Peyer's patch (tissue), 4 donors: ENCODE measurements at places on chromosomes 12 and 14.

- H3K27ac ChIP-seq = no peak overlapping the region
- no peak overlapping the region for H3K4me3 ChIP-seq
- DNase-seq = no peak
- H3K4me1 ChIP-seq = no peaks in the 10 kb centered on the region
Observed at GRCh38 chr12:40222247-40222646, 2.5 kb upstream of the LRRK2 start.

GRCh38 chr14:76591266-76591665 is 170.0 kb upstream of the VASH1 start:
- H3K4me3 ChIP-seq = no peak overlapping the region
- H3K4me1 ChIP-seq = no peaks in the 10 kb centered on the region
- no peak for DNase-seq
- no peaks in the 10 kb centered on the region for H3K27me3 ChIP-seq
- H3K36me3 ChIP-seq = no peaks in the 10 kb centered on the region
- no peak overlapping the region for H3K27ac ChIP-seq

DNA sequence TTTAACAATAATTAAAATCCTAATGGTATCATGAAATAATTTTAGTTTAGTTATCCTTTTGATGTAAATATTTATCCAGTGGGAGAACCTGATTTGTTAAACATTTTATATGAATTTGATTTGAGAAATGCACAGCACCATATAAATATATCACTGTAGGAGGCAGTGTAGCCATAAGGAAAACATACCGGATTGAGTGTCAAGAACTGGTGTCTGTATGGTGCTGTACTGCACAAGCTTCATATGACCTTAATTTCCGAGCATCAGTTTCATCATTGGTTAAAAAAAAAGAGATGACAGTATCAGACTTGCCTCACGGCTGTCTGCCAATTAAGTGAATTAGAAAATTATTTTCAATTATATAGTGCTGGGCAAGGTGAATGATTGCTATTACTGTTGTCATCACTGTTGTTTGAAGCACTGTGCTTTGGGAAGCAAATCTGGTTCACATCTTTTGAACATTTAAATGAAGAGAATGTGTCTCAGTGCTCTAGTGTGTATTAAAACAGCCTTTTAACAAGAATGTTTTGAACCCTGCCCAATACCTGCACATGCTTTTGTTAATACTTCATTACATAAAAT is 72.1 kb downstream of the TMTC2 start:
- no peak for DNase-seq
- H3K36me3 ChIP-seq = no peaks in the 10 kb centered on the region
- no peaks in the 10 kb centered on the region for H3K27me3 ChIP-seq

DNA sequence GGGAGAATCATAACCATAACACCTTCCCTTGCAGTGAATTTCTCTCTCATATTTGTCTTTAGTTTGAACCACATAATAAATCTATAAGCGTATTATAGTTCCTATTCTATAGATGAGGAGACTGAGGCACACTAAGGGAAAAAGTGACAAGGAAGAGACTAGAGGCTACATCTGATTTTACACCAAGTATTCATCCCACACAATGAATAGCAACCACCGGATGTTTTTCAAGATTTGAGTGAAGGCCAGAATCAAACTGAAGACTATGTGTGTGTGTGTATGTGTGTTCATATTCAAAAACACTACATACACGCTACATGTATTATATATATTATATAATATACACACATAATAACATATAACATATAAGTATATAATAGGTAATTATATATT is 4.7 kb downstream of the ASB2 start:
- H3K27me3 ChIP-seq = no peaks in the 10 kb centered on the region
- peak overlapping the region; percentile 82 for H3K27ac ChIP-seq
- no peak for DNase-seq
- peak overlapping the region; percentile 40 for H3K4me3 ChIP-seq

- no peak overlapping the region for H3K27ac ChIP-seq
- H3K4me1 ChIP-seq = no peaks in the 10 kb centered on the region
- H3K27me3 ChIP-seq = no peaks in the 10 kb centered on the region
Observed at GRCh38 chr14:39734306-39734705, 302.1 kb upstream of the FBXO33 start.

GRCh38 chr12:132367071-132367851 is 37.9 kb upstream of the GALNT9 start:
- no peaks in the 10 kb centered on the region for H3K27me3 ChIP-seq
- no peak overlapping the region for H3K4me3 ChIP-seq
- no peak overlapping the region for H3K27ac ChIP-seq
- no peaks in the 10 kb centered on the region for H3K36me3 ChIP-seq
- H3K4me1 ChIP-seq = no peaks in the 10 kb centered on the region
- peak; percentile 44 for DNase-seq

DNA sequence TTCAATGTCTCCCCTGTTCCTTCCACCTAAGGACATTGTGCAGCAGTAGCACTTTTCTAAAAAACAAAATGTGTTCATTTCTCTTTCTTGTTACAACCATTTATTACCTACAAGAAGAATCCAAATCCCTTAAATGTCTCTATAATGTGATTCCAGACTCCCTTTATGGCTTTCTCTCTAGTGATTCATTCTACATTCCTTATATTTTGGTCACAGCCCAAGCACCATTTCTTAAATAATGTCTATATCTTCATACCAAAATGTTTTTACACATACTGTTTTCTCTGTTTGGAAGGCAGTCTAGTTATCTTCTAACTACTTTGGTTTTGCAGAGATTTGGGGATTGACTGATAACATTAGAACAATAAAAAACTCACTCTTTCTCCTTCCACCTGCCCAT is 1037.3 kb upstream of the FLRT2 start:
- no peak overlapping the region for H3K27ac ChIP-seq
- H3K4me3 ChIP-seq = no peak overlapping the region
- H3K36me3 ChIP-seq = no peaks in the 10 kb centered on the region
- H3K4me1 ChIP-seq = no peaks in the 10 kb centered on the region
- no peaks in the 10 kb centered on the region for H3K27me3 ChIP-seq
- DNase-seq = no peak
